Airway epithelial cell (primary cell): ENCODE measurements at places on chromosomes 3 and 15. TPM values are rescaled to one million over a fixed set of nuclear protein-coding genes. Genes with fewer than 3 reads are reported as not detected.

Gene MYZAP
- 3.5 and 5.1 TPM in 2 replicates for total RNA-seq

Gene MAP1A
- total RNA-seq: 0.51 and 0.99 TPM in 2 replicates

Gene HIGD2B
- total RNA-seq: not detected in 2 replicates

Gene COL8A1
- 5.6 and 6.8 TPM in 2 replicates for total RNA-seq

Gene RFT1
- total RNA-seq: 21.0 and 28.8 TPM in 2 replicates

Gene BFSP2
- not detected in 2 replicates for total RNA-seq

Gene SPINK8
- total RNA-seq: not detected in 2 replicates

Gene SH2D7
- not detected in 2 replicates for total RNA-seq

Gene FAM227B
- 1.6 and 2.8 TPM in 2 replicates for total RNA-seq

Gene DNAJA4
- total RNA-seq: 5.6 and 6.1 TPM in 2 replicates

Gene SLC6A1
- not detected in 2 replicates for total RNA-seq

Gene ARPC4
- 164 and 206 TPM in 2 replicates for total RNA-seq

Gene CCR2
- not detected in 2 replicates for total RNA-seq

Gene CADM2
- total RNA-seq: 0.14 and 5.0 TPM in 2 replicates

Gene ACKR2
- 0.56 and 0.92 TPM in 2 replicates for total RNA-seq

Gene GANC
- 14.9 and 19.3 TPM in 2 replicates for total RNA-seq

Gene NR1D2
- total RNA-seq: 5.5 and 6.3 TPM in 2 replicates

Gene TMEM108
- total RNA-seq: not detected in 2 replicates

Gene CD200R1
- total RNA-seq: not detected in 2 replicates

Gene PIERCE2
- total RNA-seq: 0.51 and 1.5 TPM in 2 replicates

Gene GHRL
- total RNA-seq: not detected in 2 replicates

Gene RPL39L
- total RNA-seq: 37.4 and 46.6 TPM in 2 replicates

Gene SCG5
- total RNA-seq: 1.3 and 4.4 TPM in 2 replicates

Gene NTRK3
- not detected in 2 replicates for total RNA-seq

Gene SEMA7A
- total RNA-seq: 20.0 and 20.7 TPM in 2 replicates

Gene SOX2
- total RNA-seq: 20.7 and 24.8 TPM in 2 replicates

Gene XIRP1
- not detected in 2 replicates for total RNA-seq

Gene COLQ
- 0.21 TPM in 1 of 2 replicates, not detected in the other for total RNA-seq

Gene CASR
- not detected in 2 replicates for total RNA-seq

Gene RTP3
- total RNA-seq: not detected in 2 replicates

Gene GAP43
- not detected in 2 replicates for total RNA-seq

Gene CLSTN2
- total RNA-seq: under 0.01 TPM in 1 of 2 replicates, not detected in the other

Gene FAM107A
- total RNA-seq: not detected in 2 replicates

Gene ACAD11
- total RNA-seq: 12.7 and 15.7 TPM in 2 replicates

Gene SLC22A13
- 0.07 TPM in 1 of 2 replicates, not detected in the other for total RNA-seq

Gene DUOXA2
- total RNA-seq: not detected in 2 replicates

Gene GOLGA6D
- total RNA-seq: not detected in 2 replicates

Gene NOX5
- total RNA-seq: 0.14 TPM in 1 of 2 replicates, not detected in the other
